ENCODE measurements at places on chromosomes 4 and X. TPM values are rescaled to one million over a fixed set of nuclear protein-coding genes. Genes with fewer than 3 reads are reported as not detected.

The SPACA5 gene
- not detected for total RNA-seq

The OCRL gene
- total RNA-seq = 27.8 TPM

The VSIG4 gene
- 30.4 TPM for total RNA-seq

The MTM1 gene
- 66.6 TPM for total RNA-seq

The EOLA2 gene
- 31.7 TPM for total RNA-seq

The PDS5A gene
- 59.8 TPM for total RNA-seq

The SERTM2 gene
- total RNA-seq = not detected

- no peak for DNase-seq
These were observed 417.2 kb downstream of the CFAP47 start for GRCh38 chrX:36336751-36337150.

DNA sequence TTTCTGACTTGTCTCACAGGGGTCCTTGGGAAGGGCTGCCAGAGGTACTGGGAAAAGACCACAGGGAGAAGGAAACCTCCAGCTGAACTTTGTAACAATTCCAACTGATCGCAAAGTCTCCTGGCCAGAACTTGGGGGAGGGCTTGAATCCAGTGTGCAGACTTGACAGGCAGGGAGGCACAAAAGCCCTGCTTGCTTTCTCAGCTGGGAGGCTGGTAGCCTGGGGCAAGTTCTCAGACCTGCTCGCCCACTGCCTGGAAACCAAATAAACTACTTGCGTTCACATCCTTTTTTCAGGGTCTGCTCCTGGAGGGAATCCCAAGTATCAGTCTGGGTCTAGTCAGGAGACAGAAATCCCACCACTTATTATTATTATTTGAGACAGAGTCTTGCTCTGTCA is 48.0 kb upstream of the CASK start:
- no peak for DNase-seq

- DNase-seq = no peak
These were observed 1.8 kb upstream of the TMEM164 start for GRCh38 chrX:110000847-110001713.

- DNase-seq = no peak
These were observed 878.3 kb downstream of the FSTL5 start for GRCh38 chr4:161285461-161285860.

GRCh38 chr4:16687011-16687410 is 211.4 kb downstream of the LDB2 start:
- DNase-seq = no peak

DNA sequence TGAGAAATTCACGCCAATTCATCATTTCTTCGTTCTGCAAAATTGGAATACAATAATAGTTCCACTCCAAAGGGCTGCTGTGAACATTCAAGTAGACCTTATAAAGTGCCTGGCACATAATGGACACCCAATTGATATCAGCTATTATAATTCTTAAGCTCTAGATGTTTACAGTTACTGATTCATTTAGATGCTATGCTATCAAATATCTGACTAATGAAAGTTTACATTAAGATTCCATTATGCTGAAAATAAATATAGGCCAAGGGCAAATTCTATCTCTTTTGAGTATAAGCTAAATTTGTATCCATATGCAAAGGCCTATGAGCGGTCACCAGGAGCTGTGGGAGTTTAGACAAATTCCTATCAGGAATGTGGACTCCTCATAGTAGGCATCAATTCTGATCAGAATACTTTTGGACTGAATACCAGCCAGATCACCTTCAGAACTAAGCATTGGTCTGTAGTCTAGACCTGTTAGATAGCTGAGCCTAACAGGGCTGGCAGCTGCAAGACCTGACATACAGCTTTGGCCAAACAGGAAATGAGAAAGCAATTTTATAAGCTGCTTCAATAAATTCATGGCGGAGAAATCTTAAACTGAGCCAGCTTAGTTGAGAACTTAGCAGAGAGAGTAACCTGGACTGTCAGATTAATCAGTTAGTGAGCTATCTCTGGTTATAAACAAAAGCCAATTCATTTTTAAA is 384.3 kb upstream of the ACTRT1 start:
- DNase-seq = no peak

GRCh38 chr4:89468602-89469001 is 161.0 kb upstream of the GPRIN3 start:
- DNase-seq = no peak

- DNase-seq = no peak
These were observed 19.6 kb upstream of the NSUN7 start for GRCh38 chr4:40730091-40730679.

DNA sequence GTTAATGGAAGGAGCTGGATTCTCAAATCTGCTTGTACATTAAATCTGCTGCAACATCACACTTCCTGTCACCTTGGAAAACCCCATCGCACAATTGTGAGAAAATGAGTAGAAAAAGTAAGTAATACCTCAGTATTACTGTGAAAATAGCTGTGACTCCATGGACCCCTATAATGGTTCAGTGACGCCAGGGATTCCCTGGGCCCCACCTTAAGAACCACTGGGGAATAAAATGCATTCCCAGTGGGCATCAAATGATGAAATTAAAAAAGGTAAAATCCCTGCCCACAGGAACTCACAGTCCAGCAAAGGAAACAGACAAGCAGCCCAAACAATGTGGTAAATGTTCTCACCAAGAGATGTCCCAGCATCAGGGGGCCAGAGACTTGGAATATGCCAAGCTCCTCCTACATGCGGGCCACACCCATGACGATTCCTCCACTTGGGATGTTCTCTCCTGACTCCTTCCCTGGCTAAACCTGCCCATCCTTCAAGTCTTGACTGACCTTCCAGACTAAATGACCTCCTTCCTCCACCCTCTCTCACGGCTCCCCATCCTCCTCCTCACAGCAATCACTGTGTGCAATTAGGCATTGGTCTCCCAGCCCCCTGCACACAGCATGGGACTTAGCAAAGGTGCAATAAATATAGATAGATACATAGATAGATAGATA is 2.6 kb downstream of the EVC2 start:
- no peak for DNase-seq

GRCh38 chr4:85005865-85006377 is 39.4 kb upstream of the WDFY3 start:
- DNase-seq = no peak

GRCh38 chrX:46180258-46180687 is 364.9 kb downstream of the ZNF674 start:
- no peak for DNase-seq

Measured in left colon (tissue), 2 donors.